ENCODE measurements at places on chromosomes 7 and 10.

GRCh38 chr7:132379292-132379691, 197.0 kb downstream of the PLXNA4 start:
- DNase-seq, result no peak

- no peak for DNase-seq
Measured at GRCh38 chr10:97861097-97861750, 11.6 kb downstream of the GOLGA7B start.

GRCh38 chr10:104640339-104641186, 527 bp upstream of the SORCS3 start:
- no peak for DNase-seq

- peak; percentile 89 for DNase-seq
Measured at GRCh38 chr10:91006752-91007346, 86.0 kb upstream of the ANKRD1 start.

DNA sequence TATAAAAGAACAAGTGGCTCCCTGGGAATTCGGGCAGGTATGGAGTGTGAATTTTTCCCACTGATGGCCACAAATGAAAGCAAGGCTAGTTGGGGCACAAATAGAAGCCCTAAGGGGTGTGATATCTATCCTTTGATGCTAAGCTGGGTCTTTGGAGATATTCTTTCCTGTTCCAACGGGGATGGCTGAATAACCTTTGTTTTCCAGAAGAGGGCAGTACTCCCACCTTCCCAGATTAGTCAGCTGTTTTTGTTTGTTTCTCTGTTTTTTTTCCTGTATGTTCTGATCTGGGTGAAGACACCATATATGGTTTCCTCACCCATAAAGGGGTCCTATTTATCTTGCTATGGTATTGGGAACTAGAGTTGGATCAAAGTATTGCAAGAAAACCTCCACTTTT, 947.7 kb upstream of the SORCS1 start:
- no peak for DNase-seq

GRCh38 chr10:101938305-101939007, 94.9 kb upstream of the KCNIP2 start:
- DNase-seq, result no peak
